ENCODE measurements at places on chromosomes 12 and 14. TPM values are rescaled to one million over a fixed set of nuclear protein-coding genes. Genes with fewer than 3 reads are reported as not detected.

The RNASE1 gene
- 277 TPM for total RNA-seq

The CAPZA3 gene
- not detected for total RNA-seq

The SAMD15 gene
- total RNA-seq: 0.52 TPM

The PIANP gene
- total RNA-seq: 0.50 TPM

The DEGS2 gene
- total RNA-seq: 0.33 TPM

The PYM1 gene
- 25.0 TPM for total RNA-seq

The CLEC1A gene
- 8.3 TPM for total RNA-seq

The ABCC9 gene
- 56.2 TPM for total RNA-seq

The RNASE2 gene
- 1.7 TPM for total RNA-seq

The TXNRD1 gene
- 243 TPM for total RNA-seq

The TNS2 gene
- 226 TPM for total RNA-seq

GRCh38 chr12:30485230-30485890 is 210.3 kb downstream of the IPO8 start:
- no peaks in the 10 kb centered on the region for H3K27me3 ChIP-seq
- H3K4me1 ChIP-seq: no peaks in the 10 kb centered on the region
- no peak overlapping the region for H3K27ac ChIP-seq
- no peaks in the 10 kb centered on the region for H3K36me3 ChIP-seq

GRCh38 chr14:38129705-38130104 is 78.0 kb upstream of the SSTR1 start:
- no peaks in the 10 kb centered on the region for H3K4me1 ChIP-seq
- DNase-seq: no peak
- no peaks in the 10 kb centered on the region for H3K36me3 ChIP-seq
- H3K4me3 ChIP-seq: no peak overlapping the region
- H3K27ac ChIP-seq: no peak overlapping the region
- H3K27me3 ChIP-seq: no peaks in the 10 kb centered on the region

DNA sequence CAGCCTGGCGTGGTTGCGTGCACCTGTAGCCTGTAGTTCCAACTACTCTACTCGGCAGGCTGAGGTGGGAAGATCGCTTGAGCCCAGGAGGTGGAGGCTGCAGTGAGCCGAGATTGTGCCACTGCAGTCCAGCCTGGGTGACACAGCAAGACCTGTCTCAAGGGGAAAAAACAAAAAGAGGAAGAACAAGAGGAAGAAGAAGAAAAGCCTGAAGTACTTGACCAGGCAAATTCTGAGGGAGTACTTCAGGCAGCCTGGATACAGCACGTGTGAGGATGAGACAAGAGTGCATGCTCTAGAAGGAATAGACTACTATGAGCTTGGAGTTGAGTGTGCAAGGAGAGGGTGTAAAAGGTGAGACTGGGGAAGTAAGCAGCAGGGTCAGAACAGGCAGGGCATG is 1.8 kb downstream of the GDF3 start:
- no peak for DNase-seq
- H3K4me3 ChIP-seq: no peak overlapping the region
- H3K27ac ChIP-seq: no peak overlapping the region

GRCh38 chr12:115470977-115471376 is 787.0 kb upstream of the TBX3 start:
- no peaks in the 10 kb centered on the region for H3K36me3 ChIP-seq
- H3K27ac ChIP-seq: no peak overlapping the region
- no peak overlapping the region for H3K4me3 ChIP-seq
- DNase-seq: no peak
- H3K27me3 ChIP-seq: no peaks in the 10 kb centered on the region

- H3K4me3 ChIP-seq: no peak overlapping the region
- H3K36me3 ChIP-seq: no peaks in the 10 kb centered on the region
- no peaks in the 10 kb centered on the region for H3K4me1 ChIP-seq
- peak; percentile 42 for DNase-seq
- no peaks in the 10 kb centered on the region for H3K27me3 ChIP-seq
Observed at GRCh38 chr14:20247646-20248246, 8.7 kb downstream of the OR11H4 start.

DNA sequence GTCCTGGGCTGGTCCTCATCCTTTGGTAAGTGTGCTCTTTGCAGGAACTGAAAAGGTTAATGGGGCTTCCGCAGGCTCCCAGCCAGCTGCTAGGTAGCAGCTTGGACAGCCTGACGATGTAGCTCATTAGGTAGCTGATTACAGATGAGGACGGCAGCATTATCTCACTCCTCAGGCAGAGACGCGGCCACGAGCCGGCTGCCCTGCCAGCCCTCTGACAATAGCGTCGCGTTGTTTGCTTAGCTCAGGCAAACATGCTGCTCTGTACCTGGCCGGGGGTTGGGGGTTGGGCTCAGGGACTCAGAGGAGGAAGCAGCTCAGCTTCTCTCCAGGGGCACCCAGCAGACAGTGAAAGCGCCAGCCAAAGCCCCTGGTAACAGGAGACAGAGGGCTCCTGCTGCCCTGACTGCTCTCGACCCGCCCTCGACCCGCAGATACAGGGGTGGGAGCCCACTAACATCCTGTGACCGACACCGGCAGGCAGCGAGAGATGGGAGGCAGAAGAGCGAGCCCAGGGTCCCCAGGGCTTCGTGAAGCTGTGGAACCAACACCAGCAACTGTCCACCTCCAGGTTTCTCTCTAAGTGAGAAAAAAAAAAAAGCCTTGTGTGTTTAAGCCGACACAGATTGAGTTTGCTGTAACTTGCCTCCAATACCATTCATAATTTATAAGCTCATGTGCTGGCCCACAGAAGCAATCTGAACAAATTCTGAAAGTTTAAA is 53.4 kb upstream of the DLK1 start:
- H3K27ac ChIP-seq: no peak overlapping the region
- no peaks in the 10 kb centered on the region for H3K36me3 ChIP-seq
- H3K4me1 ChIP-seq: peaks cover 24% of the 10 kb centered on the region
- no peak overlapping the region for H3K4me3 ChIP-seq

DNA sequence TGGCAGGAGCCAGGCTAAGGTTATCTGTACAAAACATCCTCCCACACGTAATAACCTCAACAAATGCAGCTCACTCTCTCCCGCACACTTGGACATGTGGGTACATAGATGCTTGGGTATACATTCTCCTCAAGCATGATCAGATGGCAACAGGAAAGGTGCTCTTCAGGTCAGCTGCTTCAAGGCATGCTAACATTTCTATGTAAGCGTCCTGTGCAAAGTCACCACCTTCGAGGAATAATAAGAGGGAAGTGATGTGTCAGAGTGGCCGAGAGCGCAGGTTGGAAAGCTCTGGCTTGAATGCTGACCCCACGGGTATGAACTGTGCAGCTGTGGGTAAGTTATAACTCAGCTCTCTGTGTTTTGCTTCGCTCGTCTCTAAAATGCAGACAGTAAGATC is 24.2 kb upstream of the SLC6A12 start:
- H3K4me3 ChIP-seq: no peak overlapping the region
- peak; percentile 53 for DNase-seq
- H3K27me3 ChIP-seq: peaks cover 23% of the 10 kb centered on the region
- H3K36me3 ChIP-seq: peaks cover 4% of the 10 kb centered on the region
- no peak overlapping the region for H3K27ac ChIP-seq
- H3K4me1 ChIP-seq: no peaks in the 10 kb centered on the region

GRCh38 chr14:89767861-89768268 is 186.7 kb downstream of the EFCAB11 start:
- no peak for DNase-seq
- H3K27me3 ChIP-seq: no peaks in the 10 kb centered on the region
- no peaks in the 10 kb centered on the region for H3K36me3 ChIP-seq
- H3K27ac ChIP-seq: no peak overlapping the region
- peaks cover 9% of the 10 kb centered on the region for H3K4me1 ChIP-seq

DNA sequence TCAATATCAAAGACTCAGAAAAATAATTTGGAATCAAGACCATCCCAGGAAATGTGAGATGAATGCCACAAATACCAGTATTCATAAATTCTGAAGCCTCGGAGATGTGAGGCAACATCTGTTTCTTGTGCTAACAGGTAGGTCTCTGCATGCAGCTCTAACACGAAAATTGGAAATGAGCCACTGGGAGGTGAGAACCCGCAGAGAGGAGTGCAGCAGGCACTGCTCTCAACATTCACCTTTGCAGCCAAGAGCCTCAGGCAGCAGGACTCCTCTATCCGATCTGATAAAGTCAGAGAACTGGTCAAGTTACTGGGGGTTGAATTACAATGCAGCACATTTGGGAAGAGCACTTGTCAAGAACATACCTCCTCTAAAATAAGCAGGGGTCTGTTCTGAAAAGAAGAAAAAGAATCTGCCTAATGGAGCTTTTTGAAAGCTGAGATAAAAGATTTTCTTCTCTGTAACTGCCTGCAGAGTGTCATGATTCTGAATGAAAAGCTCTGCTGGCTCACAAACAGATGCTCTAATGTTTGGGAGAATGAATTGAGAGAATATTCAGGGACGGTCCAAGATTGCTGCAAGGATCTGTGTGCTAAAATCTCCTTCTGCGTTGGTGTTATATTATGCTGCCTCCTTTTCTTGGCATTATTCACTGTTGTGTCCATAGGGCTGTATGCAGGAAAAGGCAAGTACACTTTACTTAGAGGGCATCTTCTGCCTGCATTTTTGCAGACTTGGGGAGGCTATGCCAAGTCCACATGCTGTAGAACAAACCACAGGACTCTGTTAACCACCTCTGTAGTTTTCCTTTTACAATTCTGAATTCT is 209.6 kb upstream of the KRR1 start:
- DNase-seq: no peak
- H3K36me3 ChIP-seq: no peaks in the 10 kb centered on the region
- no peak overlapping the region for H3K4me3 ChIP-seq
- peaks cover 51% of the 10 kb centered on the region for H3K4me1 ChIP-seq
- peak overlapping the region; percentile 57 for H3K27ac ChIP-seq
- no peaks in the 10 kb centered on the region for H3K27me3 ChIP-seq

DNA sequence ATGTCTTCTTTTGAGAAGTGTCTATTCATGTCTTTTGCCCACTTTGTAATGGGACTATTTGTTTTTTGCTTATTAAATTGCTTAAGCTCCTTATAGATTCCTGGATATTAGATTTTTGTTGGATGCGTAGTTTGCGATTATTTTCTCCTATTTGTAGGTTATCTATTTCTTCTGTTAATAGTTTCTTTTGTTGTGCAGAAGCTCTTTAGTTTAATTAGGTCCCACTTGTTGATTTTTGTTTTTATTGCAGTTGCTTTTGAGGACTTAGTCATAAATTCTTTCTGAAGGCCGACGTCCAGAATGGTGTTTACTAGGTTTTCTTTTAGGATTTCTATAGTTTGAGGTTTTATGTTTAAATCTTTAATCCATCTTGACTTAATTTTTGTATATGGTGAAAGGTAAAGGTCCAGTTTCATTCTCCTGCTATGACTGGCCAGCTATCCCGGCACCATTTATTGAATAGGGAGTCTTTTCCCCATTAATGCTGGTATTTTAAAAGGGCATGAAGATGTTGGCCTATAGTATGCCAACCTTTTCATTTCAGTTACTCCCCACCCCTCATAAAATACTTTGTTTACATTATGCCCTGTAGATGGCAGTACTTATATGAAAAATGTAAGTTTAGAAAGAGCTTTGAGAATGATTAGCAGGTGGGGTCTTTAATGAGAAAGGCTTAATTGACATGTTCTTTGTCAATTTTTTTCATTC is 62.9 kb upstream of the PSMA6 start:
- no peak for DNase-seq
- H3K36me3 ChIP-seq: no peaks in the 10 kb centered on the region
- no peak overlapping the region for H3K27ac ChIP-seq
- no peak overlapping the region for H3K4me3 ChIP-seq
- H3K27me3 ChIP-seq: no peaks in the 10 kb centered on the region

- no peaks in the 10 kb centered on the region for H3K36me3 ChIP-seq
Observed at GRCh38 chr12:84976133-84976532, 59.9 kb downstream of the TSPAN19 start.

DNA sequence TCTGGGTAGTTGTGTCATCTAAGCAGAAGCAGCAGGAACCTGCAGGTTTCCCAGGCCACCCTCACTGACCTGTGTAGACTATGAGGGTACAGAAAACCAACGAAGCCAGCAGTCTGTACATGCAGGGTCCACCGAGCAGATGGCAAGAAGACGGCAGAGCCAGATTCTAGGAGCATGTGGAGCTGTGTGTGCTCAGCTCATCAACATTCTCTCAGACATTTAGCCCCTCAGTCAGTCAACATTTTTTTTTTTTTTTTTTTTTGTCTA is 7.3 kb upstream of the ASIC1 start:
- no peak for DNase-seq
- peaks cover 11% of the 10 kb centered on the region for H3K4me1 ChIP-seq
- H3K27me3 ChIP-seq: no peaks in the 10 kb centered on the region
- H3K27ac ChIP-seq: no peak overlapping the region

DNA sequence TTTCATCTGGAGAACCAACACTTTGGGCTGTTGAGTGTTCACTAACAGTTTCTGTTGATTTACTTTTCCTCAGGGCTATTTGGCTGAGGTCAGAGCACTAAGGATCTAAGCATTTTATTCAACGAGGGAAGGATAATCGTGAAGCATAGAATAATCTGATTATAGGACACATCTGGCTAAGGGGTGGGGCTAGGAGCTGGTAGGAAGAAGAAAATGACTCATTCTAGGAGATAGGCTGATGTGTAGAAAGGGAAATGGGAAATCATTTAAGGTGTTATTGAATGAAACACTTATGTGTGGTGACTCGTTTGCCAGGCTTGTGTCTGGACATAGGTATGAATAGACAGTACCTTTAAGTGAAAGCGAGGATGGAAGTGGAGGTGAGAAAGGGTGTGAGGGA is 167.2 kb downstream of the ETNK1 start:
- H3K27me3 ChIP-seq: no peaks in the 10 kb centered on the region
- H3K27ac ChIP-seq: no peak overlapping the region
- H3K4me1 ChIP-seq: no peaks in the 10 kb centered on the region
- no peak for DNase-seq

DNA sequence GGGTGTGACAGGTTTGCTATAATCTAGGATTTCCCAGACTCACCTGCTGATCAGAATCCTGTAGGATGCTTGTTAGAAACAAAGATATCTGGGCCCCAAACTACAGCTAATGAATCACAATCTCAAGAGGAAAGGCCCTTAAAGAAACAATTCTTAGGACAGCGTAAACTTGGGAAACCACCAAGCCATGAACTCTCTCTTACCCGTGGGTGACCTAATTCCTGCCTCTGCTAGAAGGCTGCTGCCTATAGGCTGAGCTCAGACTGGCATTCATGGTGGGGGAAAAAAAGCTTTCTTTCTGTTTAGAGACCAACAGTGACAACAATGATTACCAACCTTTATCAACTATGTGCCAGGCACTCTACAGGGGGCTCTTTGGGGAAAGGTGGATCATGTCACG is 213.9 kb upstream of the FKBP4 start:
- no peaks in the 10 kb centered on the region for H3K27me3 ChIP-seq
- H3K36me3 ChIP-seq: peaks cover 47% of the 10 kb centered on the region
- no peak overlapping the region for H3K27ac ChIP-seq
- H3K4me1 ChIP-seq: peaks cover 20% of the 10 kb centered on the region

DNA sequence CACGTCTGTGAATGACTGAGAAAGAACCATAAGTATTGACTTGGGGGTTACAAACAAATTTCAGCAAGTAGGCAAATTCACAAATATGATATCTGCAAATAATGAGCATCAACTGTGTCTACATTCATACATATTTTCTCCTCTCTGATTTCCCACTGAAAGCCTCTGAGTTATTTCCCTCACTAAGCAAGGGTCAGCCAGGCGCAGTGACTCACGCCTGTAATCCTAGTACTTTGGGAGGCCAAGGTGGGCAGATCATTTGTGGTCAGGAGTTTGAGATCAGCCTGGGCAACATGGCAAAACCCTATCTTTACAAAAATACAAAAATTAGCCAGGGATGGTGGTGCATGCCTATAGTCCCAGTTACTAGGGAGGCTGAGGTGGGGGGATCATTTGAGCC is 80.8 kb downstream of the SLC25A21 start:
- no peak overlapping the region for H3K4me3 ChIP-seq
- no peaks in the 10 kb centered on the region for H3K27me3 ChIP-seq
- no peak for DNase-seq
- no peaks in the 10 kb centered on the region for H3K36me3 ChIP-seq

- H3K4me1 ChIP-seq: no peaks in the 10 kb centered on the region
- H3K4me3 ChIP-seq: no peak overlapping the region
- H3K27me3 ChIP-seq: no peaks in the 10 kb centered on the region
- DNase-seq: no peak
- no peak overlapping the region for H3K27ac ChIP-seq
- no peaks in the 10 kb centered on the region for H3K36me3 ChIP-seq
Observed at GRCh38 chr12:42496886-42497285, 92.7 kb downstream of the PRICKLE1 start.

Measured in esophagus muscularis mucosa (tissue), 4 donors.